Spleen (tissue), 13 donors: ENCODE measurements at places on chromosomes 1 and 21. TPM values are rescaled to one million over a fixed set of nuclear protein-coding genes. Genes with fewer than 3 reads are reported as not detected.

DNA sequence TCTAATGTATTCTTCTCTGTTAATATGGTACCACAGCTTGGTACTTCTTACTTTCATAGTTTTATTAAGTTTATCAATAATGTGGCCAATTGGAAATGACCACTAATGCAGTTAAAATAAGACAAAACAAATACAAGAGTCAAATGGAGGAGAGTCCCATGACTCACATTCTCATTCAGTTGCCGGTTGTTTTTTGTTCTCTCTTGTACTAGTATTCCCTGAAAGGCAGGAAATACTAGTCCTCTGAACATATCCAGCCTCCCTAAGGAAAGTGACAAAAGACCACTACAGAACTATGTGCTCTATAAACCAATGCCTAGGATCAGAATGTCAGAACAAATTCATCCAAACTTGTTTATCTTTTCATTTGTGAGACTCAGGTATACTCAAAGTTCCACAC lies 165.2 kb upstream of the SAMSN1 start:
- no peak for DNase-seq

- no peak for DNase-seq
Measured at GRCh38 chr1:86436041-86436440, 12.1 kb downstream of the CLCA2 start.

GRCh38 chr1:218226005-218226404 lies 59.1 kb upstream of the RRP15 start:
- DNase-seq, result no peak

DNA sequence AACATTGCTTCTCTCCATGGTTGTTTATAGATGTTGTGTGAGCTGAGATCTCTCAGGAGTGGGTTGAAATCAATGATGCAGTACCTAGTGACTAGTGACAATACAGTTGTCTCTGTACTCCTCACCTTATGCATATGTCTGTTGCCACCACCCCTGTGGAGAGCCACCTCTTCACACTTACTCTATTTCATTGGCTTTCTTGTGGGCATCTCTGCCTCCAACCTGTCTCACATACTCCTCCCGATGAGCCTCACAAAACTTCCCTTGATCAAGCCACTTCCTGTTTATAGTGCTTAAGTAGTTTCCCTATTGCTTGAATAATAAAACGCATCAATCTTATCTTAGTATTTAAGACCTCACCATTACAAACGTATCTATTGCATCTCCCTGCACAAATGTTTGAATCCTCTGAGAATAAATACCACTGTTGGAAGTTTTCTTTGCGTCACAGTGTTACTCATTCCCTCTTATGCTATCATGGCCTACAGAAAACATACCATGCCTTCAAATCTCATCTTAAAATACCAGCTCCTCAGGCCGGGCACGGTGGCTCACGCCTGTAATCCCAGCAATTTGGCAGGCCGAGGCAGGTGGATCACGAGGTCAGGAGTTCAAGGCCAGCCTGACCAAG lies 54.7 kb upstream of the GREM2 start:
- no peak for DNase-seq

- DNase-seq, result no peak
Measured at GRCh38 chr1:89786628-89787214, 34.1 kb upstream of the LRRC8D start.

GRCh38 chr1:32917521-32917920 lies 16.3 kb upstream of the TMEM54 start:
- no peak for DNase-seq

DNA sequence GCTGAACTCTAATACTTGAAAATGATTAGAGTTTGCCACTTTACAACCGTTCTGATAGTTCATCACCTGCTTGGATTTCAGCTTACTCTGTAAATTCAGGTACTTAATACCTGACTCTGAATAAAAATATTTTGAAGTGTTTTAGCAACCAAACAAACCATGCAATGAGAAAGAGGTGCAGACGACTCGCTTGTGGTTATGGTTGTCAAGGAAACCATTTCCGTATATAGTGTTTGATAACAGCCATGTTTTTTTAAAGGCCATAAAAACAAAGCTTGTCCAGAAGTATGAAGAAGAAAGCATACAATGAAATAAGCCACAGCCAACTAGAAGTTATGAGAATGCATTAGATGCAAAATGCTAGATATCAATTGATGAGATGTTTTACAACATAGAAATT lies 167.2 kb upstream of the HMCN1 start:
- DNase-seq, result no peak

GRCh38 chr1:85894651-85895050 lies 186.4 kb upstream of the ZNHIT6 start:
- no peak for DNase-seq

GRCh38 chr1:152960452-152961044 lies 9.9 kb upstream of the SPRR4 start:
- no peak for DNase-seq

DNA sequence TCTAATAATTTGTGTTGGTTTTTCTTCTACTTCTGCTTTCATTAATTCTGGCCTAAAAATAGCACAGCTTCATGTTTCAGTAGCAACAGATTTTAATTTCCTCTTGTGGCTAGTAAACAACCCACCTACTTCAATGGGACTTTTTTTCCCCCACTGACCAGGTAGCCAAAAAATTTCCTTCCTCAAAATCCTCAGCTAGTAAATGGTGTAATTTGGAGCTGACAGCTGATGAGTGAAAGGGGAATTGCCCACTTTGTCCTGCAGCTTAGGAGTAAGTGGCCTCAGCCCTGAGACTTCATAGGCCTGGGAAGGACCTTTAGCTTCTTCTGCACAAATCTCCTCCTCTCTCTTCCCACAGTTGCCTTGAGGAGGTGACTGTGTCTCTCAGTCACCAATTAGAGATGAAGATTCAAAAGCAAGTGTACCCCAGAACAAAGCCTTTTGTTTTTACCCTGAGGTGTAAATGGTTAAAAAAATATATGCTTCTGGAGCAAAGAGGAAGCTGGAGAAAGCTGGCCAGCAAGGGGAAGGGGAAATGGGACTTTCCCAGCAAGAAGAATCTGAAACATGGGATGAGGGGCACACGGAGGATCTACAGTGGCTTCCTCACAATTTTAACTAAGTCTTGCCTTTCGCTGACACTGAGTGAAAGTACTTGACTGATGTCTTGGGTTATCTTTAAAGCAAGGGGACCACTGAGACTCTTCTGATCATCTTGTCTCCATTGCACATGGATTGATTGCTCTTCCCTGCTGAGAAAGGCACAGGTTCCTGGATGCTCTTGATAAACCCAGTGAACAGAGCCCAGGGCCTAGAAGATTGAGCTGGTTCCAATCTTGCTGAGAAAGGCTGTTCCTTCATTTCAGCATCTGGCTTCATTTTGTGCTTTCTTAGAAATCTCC lies 35.8 kb upstream of the VCAM1 start:
- DNase-seq, result no peak

DNA sequence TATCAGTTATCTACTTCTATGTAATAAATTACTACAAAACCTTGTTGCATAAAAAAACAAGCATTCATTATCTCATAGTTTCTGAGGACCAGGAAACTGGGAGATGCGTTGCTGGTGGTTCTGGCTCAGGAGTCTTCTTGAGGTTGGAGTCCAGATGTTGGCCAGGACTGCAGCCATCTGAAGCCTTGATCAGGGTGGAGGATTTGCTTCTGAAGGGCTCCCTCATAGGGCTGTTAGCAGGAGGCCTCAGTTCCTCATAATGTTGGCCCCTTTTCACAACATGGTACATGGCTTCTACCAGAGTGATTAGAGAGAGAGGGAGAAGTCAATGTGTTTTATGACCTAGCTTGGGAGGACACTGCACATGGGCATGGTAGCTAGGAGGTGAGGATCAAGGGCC lies 137.4 kb downstream of the CNIH3 start:
- no peak for DNase-seq

DNA sequence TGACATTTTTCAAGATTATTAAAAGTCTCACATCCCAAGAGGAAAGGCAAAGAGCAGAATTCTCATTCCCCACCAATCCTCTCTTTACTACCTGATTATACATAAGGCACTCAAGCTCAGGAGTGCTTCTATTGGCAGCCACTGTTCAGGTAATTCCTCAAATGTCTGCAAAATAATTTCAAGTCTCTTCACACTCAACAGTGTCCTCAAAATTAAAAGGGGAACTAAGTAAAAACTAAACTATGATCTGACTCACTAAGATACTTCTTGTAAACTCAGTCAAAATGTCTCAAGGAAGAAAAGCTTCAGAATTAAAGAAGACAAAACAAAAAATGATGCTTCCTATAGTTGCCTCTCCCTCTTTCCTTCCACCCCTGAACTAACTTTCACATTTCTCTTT lies 135.6 kb downstream of the GPATCH2 start:
- DNase-seq, result no peak

GRCh38 chr21:33644383-33645074 lies 2.2 kb downstream of the ITSN1 start:
- DNase-seq, result no peak

DNA sequence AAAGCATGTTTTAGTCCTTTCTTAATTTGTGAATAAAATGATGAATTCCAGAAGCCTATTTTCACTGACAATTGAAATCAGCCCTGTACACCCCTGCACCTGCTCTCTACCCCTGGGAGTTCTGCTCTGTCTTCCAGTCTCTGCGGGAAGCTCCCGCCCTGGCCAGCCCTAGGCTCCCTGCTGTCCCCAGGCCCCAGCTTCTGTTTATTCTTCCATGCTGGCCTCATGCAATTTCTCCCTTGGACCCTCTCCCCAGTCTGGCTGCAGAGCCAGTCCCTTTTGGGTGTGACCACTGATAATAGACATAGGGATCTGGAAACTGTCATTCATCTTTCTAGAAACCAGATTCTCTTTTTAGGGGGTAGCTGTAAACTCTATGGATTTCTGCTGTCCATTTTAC lies 258.6 kb downstream of the GRIK3 start:
- no peak for DNase-seq

DNA sequence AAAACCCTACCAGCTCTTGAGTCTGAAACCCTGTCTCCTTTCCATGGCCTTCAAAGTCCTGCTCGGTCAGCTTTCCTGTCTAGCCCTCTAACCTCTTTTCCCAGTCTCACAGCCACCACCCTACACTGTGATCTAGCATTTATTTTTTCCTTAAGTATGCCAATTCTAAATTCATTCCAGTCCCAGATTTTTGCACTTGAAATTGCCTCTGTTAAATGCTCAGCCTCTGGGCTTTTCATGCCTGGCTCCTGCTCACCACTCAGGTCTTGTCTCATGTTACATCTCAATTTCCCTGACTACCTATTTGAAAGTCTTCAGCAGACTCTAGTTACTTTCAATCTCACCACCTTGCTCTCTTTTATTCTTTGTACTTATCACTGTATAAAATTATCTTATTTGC lies 176.2 kb downstream of the ADGRL4 start:
- DNase-seq, result no peak

GRCh38 chr1:244849189-244849866 lies 13.9 kb downstream of the COX20 start:
- DNase-seq, result no peak

DNA sequence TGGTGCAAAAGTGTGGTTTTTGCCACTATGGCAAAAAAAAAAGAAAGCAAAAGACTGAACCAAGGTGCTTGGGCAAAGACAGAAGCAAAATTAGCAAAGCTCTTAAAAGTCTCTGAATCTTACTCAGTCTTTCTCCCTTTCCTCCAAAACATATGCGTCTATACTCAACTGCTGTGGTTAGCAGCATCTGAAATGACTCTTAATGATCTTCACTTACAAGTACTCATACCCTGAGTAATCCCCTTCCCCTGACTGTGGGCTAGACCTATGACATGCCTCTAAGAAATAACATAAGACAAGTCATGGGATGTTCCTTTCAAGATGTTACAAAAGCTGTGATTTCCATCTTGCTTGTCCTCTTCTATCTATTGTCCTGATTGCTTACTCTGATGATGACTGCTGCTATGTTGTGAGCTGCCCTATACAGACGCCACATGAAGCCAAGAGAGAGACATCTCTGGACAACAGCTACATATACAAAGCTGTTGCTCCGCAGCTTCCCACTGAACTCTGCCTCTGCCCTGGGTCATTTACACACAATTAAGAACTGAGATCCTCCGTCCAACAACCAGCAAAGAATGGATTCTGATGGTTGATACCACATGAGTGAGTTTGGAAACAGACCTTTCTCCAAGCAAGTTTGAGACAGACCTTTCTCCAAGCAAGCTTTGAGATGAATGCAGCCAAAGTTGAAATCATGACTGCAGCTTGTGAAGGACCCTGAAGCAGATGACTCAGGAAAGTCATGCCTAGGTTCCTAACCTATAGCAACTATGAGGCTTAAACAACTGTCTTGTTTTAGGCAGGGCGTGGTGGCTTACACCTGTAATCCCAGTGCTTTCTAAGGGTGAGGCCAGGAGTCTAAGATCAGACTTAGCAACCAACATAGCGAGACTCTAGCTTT lies 55.2 kb downstream of the PUM1 start:
- DNase-seq, result no peak

DNA sequence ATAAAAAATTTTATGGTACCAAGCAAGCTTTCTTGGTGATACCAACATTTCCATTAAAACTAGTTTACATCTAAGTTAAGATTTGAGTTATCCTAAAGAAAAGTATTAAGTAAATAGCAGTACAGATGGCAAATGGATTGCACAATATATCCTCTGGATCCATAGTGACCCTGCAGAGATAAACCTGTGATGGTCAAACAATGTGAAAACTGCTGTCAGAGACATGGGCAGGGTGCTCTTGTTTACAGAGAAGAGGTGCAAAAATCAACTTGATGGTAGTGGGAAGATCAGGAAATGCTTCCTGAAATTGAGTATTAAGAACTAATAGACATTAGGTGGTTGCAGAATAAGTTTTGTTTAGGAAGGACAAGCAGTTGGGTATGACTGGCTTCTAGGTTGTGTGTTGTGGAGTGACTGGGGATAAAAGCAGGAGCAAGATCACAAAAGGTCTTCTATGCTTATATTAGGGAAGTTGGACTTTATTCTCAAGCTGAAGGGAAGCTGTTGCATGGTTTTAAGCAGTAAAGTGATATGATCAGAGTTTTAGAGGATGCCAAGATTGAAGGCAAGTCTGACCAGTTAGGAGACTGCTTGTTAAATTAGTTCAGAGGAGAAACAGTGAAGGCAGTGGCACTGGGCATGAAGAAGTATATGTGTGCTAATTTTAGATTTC lies 9.9 kb downstream of the TTC3 start:
- no peak for DNase-seq

GRCh38 chr1:45381243-45381642 lies 41.0 kb upstream of the MUTYH start:
- DNase-seq, result no peak

Gene CLEC20A
- polyA plus RNA-seq, result 3.6 TPM

Gene HEYL
- 1.5 TPM for polyA plus RNA-seq

Gene ITLN2
- polyA plus RNA-seq, result not detected

Gene ORC1
- polyA plus RNA-seq, result 1.6 TPM

Gene KRTAP13-2
- not detected for polyA plus RNA-seq

Gene CHRM3
- 0.13 TPM for polyA plus RNA-seq

Gene LYPLAL1
- 26.0 TPM for polyA plus RNA-seq

Gene ZNF684
- polyA plus RNA-seq, result 3.4 TPM

Gene EVA1C
- 16.2 TPM for polyA plus RNA-seq

Gene OTUD7B
- polyA plus RNA-seq, result 0.70 TPM

Gene OR2M3
- polyA plus RNA-seq, result not detected

Gene TMEM82
- polyA plus RNA-seq, result not detected
